IMR-90 (cell line): ENCODE measurements at places on chromosomes 7 and 10. TPM values are rescaled to one million over a fixed set of nuclear protein-coding genes. Genes with fewer than 3 reads are reported as not detected.

Gene HMX2
- not detected in 2 replicates for total RNA-seq

Gene LLCFC1
- total RNA-seq, result not detected in 2 replicates

Gene FERD3L
- not detected in 2 replicates for total RNA-seq

Gene TYW1B
- 1.7 and 1.8 TPM in 2 replicates for total RNA-seq

Gene HPS1
- total RNA-seq, result 14.0 and 15.8 TPM in 2 replicates

Gene IMPDH1
- 45.3 and 49.5 TPM in 2 replicates for total RNA-seq

Gene CTAGE15
- under 0.01 TPM in 1 of 2 replicates, not detected in the other for total RNA-seq

Gene CYP3A4
- total RNA-seq, result not detected in 2 replicates
